Activated T-helper 17 cell treated with anti-CD3 and anti-CD28 coated beads, Interleukin-2, amount 50 U/mL, for 72 hours (primary cell): ENCODE measurements at places on chromosomes 3 and 15.

DNA sequence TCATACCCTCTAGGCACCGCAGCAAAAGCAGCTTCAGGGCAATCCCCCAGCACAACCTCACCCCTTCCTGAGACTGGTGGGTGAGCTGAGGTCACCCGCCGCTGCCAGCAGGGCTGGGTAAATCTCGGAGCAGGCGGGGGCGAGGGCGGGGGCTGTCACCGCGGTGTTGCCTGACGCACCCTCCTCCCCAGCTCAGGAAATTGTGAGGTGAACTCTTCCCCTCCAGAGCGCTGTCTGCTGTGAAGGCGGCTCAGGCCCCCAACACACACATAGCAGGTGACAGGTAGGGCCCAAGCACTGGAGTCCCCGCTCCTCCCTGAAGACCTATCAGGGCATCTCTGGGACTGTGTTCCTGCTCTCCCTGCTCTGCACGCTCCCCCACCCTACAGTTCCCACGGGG is 30.2 kb upstream of the FURIN start:
- peak; percentile 83 for ATAC-seq

- no peak for ATAC-seq
Observed at GRCh38 chr15:66832664-66833063, 130.6 kb downstream of the SMAD6 start.

DNA sequence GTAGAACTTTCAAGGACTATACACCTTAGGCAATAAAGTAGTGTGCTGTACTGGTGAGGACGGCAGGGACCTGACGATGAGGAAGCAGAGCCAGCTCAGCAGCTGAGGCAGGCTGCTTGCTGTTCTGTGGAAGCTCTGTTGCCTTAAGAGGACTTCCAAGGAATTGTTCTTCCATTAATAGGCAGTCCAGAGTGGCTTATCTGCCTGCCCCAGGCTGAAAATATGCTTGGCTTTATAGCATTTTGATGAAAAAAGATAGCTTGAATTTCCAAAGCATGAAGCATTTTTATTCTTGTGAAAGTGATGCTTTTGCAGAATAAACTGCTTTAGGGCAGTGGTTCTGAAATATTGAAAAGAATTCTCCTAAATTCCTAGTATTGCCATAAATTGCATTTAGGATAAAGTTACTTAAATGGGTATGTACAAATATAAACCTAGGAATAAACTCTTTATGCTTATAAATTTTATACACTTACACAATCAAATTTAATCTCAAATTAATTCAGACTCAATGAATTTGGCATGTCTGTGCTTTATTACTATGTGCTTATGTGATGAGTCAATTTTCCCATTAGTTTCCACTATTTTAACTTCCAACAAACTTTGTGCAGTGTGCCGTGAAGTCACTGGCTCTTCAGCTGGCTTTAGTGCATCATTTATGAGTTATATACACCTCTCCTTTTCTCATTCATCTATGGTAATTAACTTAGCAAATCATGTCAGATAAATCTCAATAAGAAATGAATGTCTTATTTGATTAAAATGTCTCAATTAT is 231.0 kb upstream of the RASGRP1 start:
- ATAC-seq, result no peak

GRCh38 chr3:180250172-180250571 is 213.4 kb upstream of the PEX5L start:
- no peak for ATAC-seq

DNA sequence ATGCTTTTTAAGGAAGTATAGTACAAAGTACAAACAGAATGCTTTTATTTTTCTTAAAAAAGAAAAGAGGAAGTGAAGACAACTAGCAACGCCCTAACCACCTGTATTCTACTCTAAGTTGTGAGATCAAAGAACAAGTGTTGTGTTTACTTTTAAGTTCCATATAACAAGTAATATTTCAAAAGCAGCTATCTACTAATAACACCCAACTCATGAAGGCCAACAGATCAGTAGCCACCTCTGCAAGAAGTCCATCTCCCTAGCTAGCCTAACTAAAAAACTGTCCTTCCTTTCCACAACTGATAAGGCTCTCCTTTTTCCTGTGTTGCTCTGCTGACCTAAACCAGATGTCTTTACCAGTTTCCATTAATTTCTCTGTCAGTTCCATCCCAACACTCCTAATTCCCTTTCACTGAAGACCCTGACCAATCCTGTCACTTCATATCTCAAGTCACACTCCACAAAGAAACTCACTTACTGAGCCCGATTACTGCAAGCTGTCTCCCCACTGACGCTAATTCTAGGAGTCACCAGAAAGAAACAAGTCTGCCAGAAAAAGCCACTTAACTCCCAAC is 26.9 kb downstream of the PHC3 start:
- no peak for ATAC-seq
